ENCODE measurements at places on chromosomes 3 and 15.

DNA sequence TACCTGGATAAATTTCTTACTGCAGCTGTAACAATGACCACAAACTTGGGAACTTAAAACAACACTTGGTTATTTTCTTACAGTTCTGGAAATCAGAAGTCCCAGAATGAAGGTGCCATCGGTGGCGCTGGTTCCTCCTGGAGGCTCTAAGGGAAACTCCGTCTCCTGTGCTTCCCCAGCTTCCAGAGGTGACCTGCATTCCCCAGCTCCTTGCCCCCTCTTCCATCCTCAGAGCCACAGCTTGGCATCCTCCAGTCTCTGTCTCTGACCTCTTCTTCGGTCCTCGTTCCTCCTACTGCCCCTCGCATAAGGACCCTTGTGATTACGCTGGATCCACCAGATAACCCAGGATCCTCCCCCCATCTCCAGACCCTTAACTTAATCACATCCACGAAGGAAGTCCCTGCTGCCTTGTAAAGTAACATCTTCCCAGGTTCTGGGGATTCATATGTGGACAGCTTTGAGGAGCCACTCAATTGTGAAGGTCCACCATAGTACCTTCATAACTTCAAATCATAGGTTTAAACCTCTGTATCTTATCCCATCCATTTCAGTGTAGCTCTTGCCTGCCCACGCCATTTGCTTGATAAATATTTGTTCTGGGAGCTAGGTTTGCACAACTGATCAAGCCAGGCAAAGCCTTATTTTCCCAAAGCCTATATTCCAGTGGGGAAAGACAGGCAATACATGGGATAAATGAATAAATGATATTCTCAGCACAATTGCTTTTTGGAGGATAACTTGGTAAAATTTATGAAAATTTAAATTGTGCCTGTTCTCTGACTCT lies 34.8 kb downstream of the KLF15 start:
- no peak for DNase-seq

DNA sequence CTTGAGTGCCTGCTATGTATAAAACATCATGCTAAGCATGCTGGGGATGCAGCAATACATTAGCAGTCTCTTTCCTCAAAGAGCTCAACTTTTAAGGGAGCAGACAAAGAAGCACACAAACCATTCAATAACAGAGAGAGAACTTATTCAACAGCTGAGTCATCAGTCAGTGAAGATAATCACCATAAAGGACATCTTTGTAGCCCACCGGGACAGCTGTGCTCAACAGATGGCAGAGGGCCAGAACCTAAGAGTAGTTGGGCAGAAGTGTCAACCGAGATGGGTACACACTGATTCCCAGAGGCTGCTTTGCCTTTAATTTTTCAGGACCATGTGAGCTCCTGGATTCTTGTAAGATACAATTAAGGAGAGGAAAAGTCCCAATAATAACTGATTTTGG lies 4.2 kb upstream of the RAB8B start:
- no peak for DNase-seq

- DNase-seq: peak; percentile 74
Measured at GRCh38 chr3:11482021-11482420, 161.7 kb downstream of the VGLL4 start.

GRCh38 chr15:31039961-31040360 lies 48.5 kb upstream of the MTMR10 start:
- no peak for DNase-seq

GRCh38 chr3:192514081-192514753 lies 213.1 kb downstream of the FGF12 start:
- no peak for DNase-seq

DNA sequence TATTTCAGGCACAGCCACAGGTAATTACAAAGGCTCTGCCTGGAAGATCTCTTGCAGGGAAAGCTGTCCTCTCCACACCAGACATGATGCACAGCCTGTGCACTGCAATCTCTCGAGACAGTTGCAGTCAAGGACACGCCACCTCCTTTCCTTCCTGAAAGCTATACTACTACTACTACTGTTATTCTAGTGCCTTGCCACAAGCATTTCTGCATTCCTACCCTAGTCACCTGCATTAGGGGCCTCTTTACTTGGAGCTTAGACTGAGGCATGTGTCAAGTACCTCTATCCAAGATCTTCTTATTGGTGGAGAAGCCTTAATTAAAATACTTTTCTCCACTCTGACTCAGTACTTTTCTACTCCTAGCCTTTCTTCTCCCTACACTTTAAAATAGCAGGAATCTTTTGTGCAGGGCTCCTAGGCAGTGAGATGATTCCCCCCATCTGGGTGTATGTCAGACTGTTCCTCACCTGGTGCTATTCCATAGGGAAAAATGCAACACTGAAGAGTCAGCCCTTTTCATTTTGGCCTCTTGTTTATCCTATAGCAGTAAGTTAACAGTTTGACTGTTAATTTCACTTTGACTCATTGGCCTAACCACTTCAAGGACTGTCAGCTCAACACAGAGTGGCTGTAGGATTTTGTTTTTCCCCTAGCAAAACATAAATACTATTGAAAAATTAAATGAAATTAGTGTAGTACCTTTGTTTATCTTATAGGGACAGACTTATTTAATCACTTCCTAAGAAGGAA lies 78.9 kb downstream of the ESYT3 start:
- DNase-seq: no peak

GRCh38 chr3:187327845-187328244 lies 36.3 kb upstream of the MASP1 start:
- DNase-seq: no peak

DNA sequence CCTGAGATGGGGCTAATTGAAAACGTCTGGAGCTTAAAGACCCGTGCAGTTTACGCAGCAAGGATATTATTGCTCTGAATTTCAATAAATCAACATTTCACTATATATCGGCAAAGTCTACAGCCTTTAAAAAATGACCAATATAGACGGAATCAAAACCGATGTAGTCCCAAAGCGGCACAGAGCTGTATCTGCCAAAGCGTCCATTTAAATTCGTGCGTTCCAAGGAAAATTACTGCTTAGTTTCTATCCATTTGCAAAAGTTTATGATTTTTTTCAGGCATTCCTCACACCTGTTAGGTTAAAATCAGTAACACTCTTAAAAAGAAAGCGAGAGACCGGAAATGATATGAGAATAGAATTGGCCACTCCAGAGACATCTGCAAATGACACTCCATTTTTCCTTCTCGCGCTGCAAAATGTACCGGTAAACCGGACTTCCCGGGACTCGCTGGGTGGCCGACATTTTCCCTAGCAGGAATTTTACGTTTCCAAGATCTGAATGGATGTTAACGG lies 777 bp upstream of the EIF4A2 start:
- DNase-seq: no peak

GRCh38 chr3:42581400-42581708 lies 413 bp downstream of the SEC22C start:
- DNase-seq: no peak

DNA sequence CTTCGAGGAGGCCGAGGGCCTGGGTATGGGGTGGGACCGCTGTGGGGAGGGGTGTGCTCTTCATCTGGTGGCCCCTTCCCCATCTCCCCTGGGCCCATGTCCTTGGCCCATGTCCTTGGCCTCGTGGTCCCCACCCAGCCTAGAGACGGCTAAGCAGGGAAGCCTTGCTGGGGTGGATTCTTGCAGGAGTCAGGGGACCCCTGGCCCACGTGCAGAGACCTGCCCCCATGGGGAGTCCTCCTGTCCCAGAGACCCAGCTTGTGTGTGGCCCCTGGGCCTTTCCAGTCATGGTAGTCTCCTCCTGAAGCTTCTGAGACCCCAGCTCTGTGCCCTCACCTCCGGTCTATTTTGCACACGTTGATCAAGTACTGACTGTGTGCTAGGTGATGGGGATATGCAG lies 97.4 kb downstream of the TBC1D2B start:
- no peak for DNase-seq

- DNase-seq: no peak
Measured at GRCh38 chr15:68639926-68640600, 61.3 kb downstream of the CORO2B start.

DNA sequence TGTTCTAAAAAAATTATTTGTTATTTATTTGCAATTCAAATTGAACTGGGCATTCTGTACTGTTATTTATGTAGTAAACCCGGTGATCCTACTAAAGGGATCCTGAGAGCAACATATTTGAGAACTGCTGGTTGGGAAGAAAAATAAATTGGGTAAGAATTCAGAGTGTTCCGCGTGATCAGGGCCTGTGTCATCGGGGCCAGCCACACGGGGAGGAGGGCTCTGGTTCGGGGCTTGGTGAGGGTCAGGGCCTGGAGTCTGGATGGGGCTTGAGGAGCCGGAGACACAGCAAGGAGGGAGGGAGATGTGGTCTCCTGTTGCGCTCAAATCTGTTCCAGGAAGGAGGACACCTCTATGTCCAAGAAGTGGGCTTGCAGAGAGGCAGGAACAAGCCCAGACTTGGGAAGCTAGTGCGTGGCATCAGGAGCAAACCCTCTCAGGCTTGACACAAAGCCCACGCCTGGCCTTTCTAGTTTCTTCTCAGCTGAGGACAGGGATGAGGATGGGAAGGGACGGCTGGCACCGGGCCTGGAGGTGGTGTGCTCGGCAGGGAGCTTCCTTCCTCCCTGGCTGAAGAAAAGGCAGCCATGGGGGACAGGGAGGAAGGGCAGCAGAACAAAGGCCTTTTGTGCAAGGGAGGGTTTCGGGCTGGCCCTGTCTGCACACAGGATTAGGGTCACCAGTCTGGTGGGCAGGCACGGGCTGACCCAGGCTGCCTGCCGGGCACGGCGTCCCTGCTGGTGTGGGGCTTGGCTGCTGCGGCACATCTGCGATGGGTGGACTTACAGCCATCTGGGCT lies 22.9 kb upstream of the FBLN2 start:
- DNase-seq: no peak

- no peak for DNase-seq
Measured at GRCh38 chr15:70420948-70421482, 323.3 kb upstream of the TLE3 start.

- DNase-seq: peak; percentile 21
Measured at GRCh38 chr3:61340931-61341461, 89.7 kb upstream of the FHIT start.

- DNase-seq: no peak
Measured at GRCh38 chr3:176734146-176734545, 463.1 kb downstream of the TBL1XR1 start.

DNA sequence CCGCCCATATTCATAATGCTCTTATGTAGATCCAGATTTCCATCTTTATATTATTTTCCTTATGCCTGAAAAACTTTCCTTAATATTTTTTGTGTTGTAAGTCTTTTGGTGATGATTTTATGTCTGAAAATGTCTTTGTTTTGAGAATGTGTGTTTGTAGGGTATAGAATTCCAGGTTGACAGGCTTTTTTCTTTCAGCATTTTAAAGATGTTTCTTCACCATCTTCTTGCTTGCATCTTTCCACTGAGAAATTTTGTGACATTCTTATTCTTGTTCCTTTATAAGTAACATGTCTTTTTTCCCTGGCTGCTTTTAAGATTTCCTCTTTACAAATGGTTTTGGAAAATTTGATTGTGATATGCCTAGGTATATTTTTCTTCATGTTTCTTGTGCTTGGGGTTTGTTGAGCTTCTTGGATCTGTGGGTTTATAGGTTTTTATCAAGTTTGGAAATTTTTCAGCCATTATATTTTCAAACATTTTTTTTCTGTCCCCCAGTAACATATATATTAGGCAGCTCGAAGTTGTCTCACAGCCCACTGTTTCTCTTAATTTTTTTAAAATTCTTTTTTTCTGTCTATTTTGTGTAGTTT lies 27.1 kb upstream of the SLC22A13 start:
- DNase-seq: no peak
